ENCODE measurements at places on chromosomes 16 and 17. TPM values are rescaled to one million over a fixed set of nuclear protein-coding genes. Genes with fewer than 3 reads are reported as not detected.

DNA sequence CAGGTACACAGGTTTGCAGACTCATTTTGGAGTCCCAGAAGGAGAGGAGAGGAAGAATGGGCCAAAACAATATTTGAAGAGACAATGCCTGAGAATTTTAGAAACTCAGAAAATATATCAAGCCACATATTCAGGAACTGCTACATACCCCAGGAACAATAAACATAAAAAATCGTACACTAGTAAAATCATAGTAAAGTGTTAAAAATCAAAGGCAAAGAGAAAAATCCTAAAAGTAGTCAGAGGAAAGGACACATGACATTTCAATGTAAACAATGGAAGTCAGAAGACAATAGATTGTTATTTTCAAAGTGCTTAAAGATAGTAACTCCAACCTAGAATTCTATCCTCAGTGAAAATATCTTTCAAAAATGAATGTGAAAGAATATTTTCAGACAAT is 28.5 kb upstream of the NACA2 start:
- H3K4me3 ChIP-seq, result no peak overlapping the region
- no peaks in the 10 kb centered on the region for H3K36me3 ChIP-seq

GRCh38 chr16:89297910-89298545 is 80.5 kb downstream of the ZNF778 start:
- no peak for DNase-seq
- H3K27me3 ChIP-seq, result no peaks in the 10 kb centered on the region
- H3K4me3 ChIP-seq, result no peak overlapping the region

- H3K27ac ChIP-seq, result no peak overlapping the region
- peaks cover 2% of the 10 kb centered on the region for H3K36me3 ChIP-seq
- H3K27me3 ChIP-seq, result no peaks in the 10 kb centered on the region
Observed at GRCh38 chr17:82685291-82685690, 13.2 kb downstream of the RAB40B start.

Gene HASPIN
- polyA plus RNA-seq, result 2.7 TPM

GRCh38 chr17:74865504-74866197 is 6.0 kb upstream of the GRIN2C start:
- no peak overlapping the region for H3K4me3 ChIP-seq
- no peaks in the 10 kb centered on the region for H3K36me3 ChIP-seq
- H3K4me1 ChIP-seq, result peaks cover 17% of the 10 kb centered on the region
- no peak for DNase-seq

GRCh38 chr16:55529018-55529417 is 20.1 kb downstream of the LPCAT2 start:
- DNase-seq, result no peak
- H3K27me3 ChIP-seq, result no peaks in the 10 kb centered on the region
- H3K36me3 ChIP-seq, result no peaks in the 10 kb centered on the region

Gene ESRP2
- polyA plus RNA-seq, result 40.0 TPM

Gene MT1M
- 2.5 TPM for polyA plus RNA-seq

- no peak overlapping the region for H3K27ac ChIP-seq
- peaks cover 81% of the 10 kb centered on the region for H3K36me3 ChIP-seq
- no peaks in the 10 kb centered on the region for H3K27me3 ChIP-seq
- H3K4me3 ChIP-seq, result no peak overlapping the region
Observed at GRCh38 chr17:5431949-5432556, 6.9 kb downstream of the C1QBP start.

Gene LRRC59
- polyA plus RNA-seq, result 79.8 TPM

GRCh38 chr17:28983286-28984230 is 22.3 kb downstream of the SEZ6 start:
- peaks cover 15% of the 10 kb centered on the region for H3K4me1 ChIP-seq
- no peak overlapping the region for H3K4me3 ChIP-seq
- no peak overlapping the region for H3K27ac ChIP-seq

Gene C17orf67
- 1.0 TPM for polyA plus RNA-seq

DNA sequence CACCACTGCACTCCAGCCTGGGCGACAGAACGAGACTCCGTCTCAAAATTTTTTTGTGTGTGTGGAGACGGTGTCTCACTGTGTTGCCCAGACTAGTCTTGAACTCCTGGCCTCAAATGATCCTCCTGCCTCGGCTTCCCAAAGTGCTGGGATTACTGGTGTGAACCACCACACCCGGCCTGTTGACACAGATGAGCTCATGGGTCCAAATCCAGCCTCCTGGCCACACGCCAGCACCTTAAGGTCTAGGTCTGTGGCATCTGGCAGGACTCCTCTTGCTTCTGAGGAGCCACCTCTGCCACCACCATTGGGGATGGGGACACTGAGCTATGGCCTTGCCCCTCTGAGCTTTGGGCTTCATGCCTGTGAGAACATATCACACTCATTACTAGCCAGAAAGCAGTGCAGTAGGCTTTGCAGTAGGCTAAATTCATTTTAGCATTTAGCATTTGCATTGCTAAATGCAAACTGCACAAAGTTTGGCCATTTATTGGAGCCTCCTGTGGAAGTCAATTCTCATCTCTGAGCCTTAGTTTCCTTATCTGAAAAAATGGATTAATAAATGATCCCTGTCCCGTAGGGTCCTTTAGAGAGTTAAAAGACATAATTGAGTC is 5.5 kb upstream of the CDIPT start:
- H3K27me3 ChIP-seq, result no peaks in the 10 kb centered on the region
- peaks cover 7% of the 10 kb centered on the region for H3K36me3 ChIP-seq
- no peak for DNase-seq
- peaks cover 4% of the 10 kb centered on the region for H3K4me1 ChIP-seq
- H3K4me3 ChIP-seq, result no peak overlapping the region
- no peak overlapping the region for H3K27ac ChIP-seq

DNA sequence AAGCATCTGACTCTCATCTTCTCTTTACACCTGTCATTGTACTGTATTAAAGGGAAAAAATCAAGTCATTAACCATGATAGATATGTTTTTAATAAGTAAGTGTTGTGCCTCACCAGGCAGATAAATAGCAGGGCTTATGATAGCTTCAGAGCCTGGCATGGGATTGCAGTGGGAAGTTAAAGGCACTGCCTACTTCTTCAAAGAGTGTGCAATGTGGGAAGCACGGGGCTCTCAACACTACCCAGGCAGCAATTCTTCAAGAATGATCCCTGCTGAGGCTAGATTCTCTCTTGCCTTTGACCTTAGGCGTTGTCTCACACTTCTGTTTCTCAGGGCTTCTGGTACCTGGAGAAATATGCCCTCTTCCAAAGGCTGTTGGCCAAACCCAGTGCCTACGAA is 297.3 kb downstream of the MAF start:
- no peak overlapping the region for H3K4me3 ChIP-seq
- peaks cover 14% of the 10 kb centered on the region for H3K4me1 ChIP-seq
- H3K36me3 ChIP-seq, result no peaks in the 10 kb centered on the region
- no peak overlapping the region for H3K27ac ChIP-seq

Gene SCN4A
- 0.22 TPM for polyA plus RNA-seq

DNA sequence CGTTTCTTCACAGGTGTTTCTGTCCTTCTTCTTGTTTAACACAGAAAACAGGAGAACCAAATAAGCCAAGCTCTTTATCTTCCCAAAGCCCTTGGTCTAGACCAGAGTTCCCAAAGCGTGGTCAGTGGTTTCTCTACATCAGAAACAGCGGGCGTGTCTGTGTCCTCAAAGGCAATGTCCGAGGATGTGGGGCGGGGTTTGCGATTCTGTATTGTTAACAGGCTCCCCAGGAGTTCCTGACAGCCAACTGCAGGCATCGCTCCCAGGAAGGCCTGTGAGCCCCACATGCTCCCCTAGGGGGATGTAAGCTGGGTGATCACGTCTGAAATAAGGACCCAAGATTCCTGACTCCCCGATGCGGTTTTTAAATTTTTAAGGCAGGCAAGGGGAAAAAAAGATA is 28.4 kb upstream of the SLC25A19 start:
- H3K36me3 ChIP-seq, result peaks cover 44% of the 10 kb centered on the region
- H3K27ac ChIP-seq, result no peak overlapping the region

DNA sequence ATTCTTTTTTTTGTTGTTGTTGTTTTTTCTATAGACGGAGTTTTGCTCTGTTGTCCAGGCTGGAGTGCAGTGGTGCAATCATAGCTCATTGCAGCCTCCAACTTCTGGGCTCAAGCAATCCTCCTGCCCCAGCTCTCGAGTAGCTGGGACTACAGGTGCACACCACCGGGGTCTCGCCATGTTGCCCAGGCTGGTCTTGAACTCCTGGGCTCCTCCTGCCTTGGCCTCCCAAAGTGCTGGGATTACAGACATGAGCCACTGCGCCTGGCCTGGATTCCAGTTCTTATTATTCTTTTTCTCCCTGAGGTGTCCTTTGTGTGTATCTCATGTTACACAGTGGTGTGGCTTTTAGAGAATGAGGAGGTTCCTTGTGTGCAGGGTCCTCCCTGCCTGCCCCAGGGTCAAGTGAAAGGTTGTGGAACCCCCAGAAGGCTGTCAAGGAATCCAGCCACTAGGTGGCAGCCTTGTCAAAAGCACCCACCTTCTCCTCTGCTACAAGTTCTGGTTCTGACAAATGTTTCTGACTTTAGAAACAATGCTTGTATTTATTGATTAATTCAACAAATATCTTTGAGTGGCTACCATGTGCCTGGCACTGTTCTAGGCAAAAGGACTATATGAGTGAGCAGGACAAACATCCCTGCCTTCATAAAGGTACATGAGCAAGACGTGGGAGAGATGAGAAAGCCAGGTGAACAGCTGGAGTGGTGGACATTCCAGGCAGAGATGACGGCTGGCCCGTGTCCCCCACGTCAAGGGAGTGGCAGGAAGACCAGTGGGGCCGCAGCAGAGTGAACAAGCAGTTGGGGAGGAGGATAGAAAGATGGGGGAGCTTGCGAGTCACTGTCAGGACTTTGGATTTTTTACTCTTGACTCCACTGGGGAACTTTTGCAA is 112.4 kb downstream of the SPECC1 start:
- H3K4me3 ChIP-seq, result no peak overlapping the region
- DNase-seq, result peak; percentile 23
- H3K27ac ChIP-seq, result no peak overlapping the region
- no peaks in the 10 kb centered on the region for H3K36me3 ChIP-seq
- peaks cover 2% of the 10 kb centered on the region for H3K27me3 ChIP-seq

DNA sequence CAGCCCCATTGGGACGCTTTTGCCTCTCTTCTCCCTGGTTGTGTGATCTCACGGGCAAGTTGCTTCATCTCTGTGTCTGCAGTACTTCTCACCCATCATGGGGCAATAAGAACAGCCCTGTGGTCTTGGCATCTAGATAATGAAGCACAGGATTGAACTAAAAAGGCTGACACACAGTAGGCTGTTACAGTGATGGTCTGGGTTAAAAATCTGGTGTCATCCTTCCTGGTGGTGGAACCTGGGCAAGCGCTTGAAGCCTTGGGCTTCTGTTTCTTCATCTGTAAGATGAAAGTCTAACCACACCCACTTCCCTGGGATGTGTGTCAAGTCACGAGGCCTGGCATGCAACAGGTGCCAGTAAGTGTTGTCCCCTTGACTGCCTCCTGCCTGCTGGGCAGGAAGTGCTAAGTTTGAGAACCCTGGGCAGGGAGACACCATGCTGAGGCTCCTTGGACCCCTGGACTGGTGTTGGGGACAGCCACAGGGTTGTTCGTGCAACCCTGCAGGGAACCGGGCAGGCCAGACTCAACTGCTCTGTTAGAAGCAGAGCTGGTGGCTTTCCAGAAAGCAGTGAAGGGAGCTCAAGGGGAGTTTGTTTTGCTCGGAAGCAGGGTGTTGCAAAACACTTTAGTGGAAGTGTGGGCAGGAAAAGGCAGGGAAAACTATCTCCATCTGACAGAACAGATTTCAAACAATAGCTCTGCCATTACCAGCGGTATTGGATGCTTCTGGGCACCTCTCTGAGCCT is 5.9 kb upstream of the MAP2K3 start:
- peaks cover 23% of the 10 kb centered on the region for H3K4me1 ChIP-seq
- H3K36me3 ChIP-seq, result no peaks in the 10 kb centered on the region
- H3K27ac ChIP-seq, result no peak overlapping the region
- no peak overlapping the region for H3K4me3 ChIP-seq

- no peak for DNase-seq
- H3K36me3 ChIP-seq, result no peaks in the 10 kb centered on the region
- peaks cover 5% of the 10 kb centered on the region for H3K27me3 ChIP-seq
- no peak overlapping the region for H3K27ac ChIP-seq
- no peaks in the 10 kb centered on the region for H3K4me1 ChIP-seq
- no peak overlapping the region for H3K4me3 ChIP-seq
Observed at GRCh38 chr16:84197466-84198128, 6.6 kb downstream of the ADAD2 start.

Gene MEIOC
- 0.55 TPM for polyA plus RNA-seq

- no peak overlapping the region for H3K4me3 ChIP-seq
- no peaks in the 10 kb centered on the region for H3K36me3 ChIP-seq
- H3K27me3 ChIP-seq, result no peaks in the 10 kb centered on the region
- DNase-seq, result peak; percentile 59
- H3K4me1 ChIP-seq, result peaks cover 32% of the 10 kb centered on the region
Observed at GRCh38 chr17:78154903-78155811, 9.0 kb downstream of the C17orf99 start.

DNA sequence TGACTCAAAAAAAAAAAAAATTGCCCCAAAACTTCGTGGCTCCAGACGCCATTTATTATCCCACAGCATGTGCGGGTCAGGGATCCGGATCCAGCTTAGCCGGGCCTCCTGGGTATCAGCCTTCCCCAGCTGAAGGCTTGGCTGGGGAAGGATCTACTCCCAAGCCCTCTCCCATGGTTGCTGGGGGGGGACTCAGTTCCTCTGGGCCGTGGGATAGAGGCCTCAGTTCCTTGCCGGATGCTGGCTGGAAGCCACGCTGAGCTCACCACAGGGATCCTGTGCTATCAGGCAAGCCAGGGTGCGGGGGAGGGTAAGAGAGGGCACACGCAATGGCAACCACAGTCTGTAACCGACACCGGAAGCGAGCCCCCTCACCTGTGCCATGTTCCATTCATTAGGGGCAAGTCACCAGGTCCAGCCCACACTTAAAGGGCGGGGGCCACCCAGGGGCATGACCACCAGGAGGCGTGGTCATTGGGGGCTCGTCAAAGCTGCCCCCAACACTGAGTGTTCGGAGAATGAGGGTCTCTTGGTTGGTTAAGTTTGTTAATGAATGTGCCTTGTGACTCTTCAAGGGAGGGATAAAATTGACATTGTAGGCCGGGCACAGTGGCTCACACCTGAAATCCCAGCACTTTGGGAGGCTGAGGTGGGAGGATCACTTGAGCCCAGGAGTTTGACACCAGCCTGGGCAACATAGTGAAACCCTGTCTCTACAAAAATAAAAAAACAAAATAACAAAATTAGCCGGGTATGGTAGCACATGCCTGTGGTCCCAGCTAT is 210.0 kb upstream of the GSE1 start:
- no peaks in the 10 kb centered on the region for H3K4me1 ChIP-seq
- H3K4me3 ChIP-seq, result no peak overlapping the region
- DNase-seq, result no peak
- no peak overlapping the region for H3K27ac ChIP-seq

DNA sequence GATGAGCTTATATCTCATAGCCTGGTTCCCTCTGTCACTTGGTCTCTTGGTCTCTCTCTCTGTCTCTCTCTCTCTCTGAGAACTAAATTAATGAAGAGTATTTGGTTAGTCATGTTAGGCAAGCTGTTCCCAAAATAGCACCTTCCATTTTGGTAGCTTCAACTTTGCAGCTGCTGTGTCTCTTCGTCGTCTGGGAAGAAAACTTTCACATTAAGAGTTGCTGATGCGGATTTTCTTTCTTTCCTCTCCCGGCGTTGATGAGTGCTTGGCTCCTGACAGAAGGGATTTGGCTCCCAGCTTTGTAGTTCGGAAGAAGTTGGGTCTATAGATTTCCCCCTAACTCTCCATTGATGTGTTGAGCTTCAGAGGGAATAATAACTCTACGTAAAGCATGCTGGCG is at the start of gene RBFOX1:
Gene RBFOX1 (plus strand): TSS at position 235 of the 400 bp plus-strand sequence.
- no peaks in the 10 kb centered on the region for H3K36me3 ChIP-seq
- H3K27ac ChIP-seq, result no peak within 1 kb of the TSS
- H3K4me3 ChIP-seq, result no peak within 1 kb of the TSS

All from large intestine (tissue), 12 donors.